ENCODE measurements at places on chromosomes 6 and 20.

DNA sequence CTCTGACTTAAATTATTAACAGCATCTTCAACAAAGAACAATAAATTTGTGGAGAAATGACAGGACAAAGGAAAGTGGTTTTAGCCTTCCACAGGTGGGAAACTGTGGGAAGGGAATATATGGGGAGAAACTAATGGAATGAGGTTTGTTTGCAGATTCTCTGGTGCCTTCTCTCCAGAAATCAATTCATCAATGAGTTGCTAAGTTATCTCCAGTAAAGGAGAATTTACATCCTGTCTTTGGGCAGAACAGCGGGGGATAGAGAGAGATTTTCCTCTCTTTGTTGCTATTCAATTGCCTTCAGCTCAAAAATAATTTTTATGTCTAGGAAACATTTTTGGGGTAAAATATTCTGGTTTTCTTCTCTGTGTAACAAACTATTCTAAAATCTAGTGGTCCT lies 36.9 kb upstream of the LCA5 start:
- no peak for DNase-seq

DNA sequence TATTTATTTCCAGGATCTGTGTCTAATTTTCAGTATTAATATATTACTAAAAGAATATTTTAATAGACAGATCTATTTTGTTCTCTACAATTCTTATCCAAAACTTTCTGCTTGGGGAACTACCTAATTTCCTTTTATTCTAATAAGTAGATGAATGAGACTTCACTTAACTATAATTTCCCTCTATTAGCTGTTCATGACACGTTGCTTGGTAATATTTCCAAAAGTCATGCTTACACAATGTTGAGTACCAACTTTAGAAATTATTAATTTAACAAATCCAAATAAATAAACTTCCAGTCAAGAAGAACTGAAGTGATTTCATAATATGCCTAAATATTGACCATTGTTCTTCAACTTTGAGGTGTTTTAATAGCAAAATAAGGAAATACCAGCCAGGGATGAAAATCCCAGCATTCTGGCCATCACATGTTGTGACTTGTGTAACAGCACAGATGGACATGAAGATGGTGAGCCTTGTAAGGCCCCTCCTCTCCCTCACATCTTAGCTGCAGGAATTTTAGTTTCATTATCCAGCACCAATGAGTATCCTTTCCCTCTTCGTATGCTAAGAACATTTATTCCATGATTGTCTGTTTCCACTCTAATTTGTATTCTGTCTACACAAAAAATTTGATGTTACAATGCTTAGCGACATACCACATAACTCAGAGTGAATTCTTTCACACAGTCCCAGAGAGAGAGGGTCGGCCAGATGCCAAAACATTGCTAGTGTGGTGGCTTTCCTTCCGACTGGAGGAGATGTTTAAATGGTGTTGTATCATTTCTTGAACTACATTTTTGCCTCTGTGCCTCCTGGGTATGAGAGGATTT lies 137.5 kb downstream of the FOXA2 start:
- no peak for DNase-seq

- no peak for DNase-seq
Observed at GRCh38 chr6:168113226-168113625, 34.2 kb upstream of the FRMD1 start.

- DNase-seq, result no peak
Observed at GRCh38 chr20:22796469-22797077, 212.2 kb upstream of the FOXA2 start.

- no peak for DNase-seq
Observed at GRCh38 chr6:95417856-95418255, 159.5 kb upstream of the MANEA start.

GRCh38 chr6:91697010-91697695 lies 1110.3 kb upstream of the MAP3K7 start:
- no peak for DNase-seq

DNA sequence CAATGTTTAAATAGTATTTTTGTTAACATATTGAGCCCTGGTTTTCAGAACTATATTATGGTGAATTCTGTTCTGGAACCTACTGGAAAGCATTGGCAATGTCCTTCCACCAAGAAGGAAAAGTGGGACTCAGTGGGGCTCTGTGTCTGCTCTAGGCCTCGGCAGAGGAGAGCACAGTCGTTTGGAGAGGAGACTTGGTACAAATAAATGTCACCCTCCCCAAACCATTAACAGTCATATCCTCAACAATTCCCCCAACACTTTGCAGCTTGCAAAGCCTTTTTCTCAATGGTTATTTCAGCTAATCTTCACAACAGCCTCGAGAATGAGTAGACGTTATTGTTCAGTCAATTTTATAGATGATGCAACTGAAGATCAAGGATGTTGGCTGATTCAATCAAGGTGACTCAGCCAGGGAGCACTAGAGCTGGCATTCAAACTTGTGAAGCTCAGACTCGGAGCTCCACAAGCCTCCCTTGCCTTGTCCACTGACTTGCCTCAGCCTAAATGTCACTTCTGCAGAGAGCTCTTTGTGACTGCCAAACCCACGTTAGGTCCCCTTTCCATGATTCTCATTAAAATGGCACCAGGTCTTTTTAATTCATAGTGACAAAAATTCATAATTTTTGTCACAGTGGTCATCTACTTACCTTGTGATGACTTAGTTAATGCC lies 60.6 kb downstream of the TOX2 start:
- DNase-seq, result no peak

DNA sequence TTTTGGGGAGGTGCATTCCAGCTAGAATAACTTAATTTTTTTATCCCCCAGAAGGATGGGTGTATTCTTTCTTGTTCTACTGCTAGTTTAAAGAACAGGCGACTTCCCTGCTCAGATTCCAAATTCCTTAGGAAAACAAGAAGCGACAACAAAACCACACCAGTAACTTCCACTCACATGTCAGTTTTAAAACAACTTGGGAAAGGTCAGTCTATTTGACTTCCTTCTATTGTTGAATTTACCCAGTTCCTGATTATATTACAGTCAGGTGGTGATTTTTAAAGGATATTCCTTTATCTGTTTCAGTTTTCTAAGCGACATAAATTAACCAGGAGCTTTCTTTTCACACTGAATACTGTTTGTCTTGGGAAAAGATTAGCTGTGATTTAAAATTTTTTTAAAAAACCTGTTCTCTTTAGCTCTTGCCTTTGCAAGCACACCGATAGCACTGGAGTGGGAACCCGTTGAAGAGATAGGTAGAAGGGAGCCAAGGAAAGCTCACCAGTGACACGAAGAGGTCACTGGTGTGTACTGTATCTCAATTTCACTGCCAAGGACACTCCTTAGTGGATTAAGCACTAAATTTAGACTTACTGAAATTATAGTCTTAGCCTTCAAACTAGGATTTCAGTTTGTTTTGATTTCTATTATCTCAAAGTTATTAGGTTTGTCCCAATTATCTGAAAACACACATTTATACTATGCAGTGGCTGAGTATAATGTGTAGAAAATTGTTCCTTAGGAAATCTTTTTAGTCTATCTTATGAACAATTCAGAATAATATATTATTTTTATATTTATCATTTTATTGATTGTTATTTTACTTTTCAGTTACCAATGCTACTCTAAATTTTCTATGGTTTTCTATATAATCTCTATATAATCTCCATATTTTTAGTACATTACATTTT lies 22.3 kb downstream of the MARCKS start:
- peak; percentile 37 for DNase-seq

DNA sequence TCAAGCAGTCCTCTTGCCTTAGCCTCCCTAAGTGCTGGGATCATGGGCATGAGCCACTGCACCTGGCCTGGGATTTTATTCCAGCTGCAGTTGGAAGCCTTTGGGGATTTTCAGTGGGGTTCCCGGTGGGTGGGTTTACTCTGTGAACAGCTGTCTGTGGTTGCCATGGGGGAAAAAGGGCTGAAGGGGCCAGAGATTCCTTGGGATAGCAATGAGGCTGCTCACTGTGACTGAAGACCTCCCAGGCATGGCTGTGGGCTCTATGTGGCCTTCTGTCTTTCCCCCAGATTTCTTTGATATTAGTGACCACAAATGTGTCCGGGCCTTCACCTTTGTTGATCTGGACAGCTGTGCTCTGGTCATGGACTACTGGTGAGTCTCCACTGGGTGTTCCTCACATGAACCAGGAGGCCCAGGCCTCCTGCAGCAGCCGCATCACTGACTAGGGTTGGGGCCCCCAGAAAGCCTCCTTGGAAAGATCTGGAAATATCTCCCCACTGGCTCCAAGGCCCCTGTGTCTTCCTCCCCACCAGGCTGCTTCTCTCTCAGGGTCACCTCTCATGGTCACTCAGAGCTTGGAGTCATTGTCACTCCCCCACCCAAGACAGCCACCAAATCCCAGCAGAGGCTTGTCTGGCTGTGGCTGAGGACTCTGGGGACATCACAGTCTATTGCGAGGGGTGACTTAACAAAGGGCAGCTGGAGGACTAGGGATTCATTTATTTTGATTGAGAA lies 33.4 kb downstream of the EFCAB8 start:
- DNase-seq, result no peak

GRCh38 chr6:167345348-167345747 lies 20.5 kb downstream of the TTLL2 start:
- no peak for DNase-seq

GRCh38 chr20:10007747-10008146 lies 27.0 kb upstream of the ANKEF1 start:
- no peak for DNase-seq

DNA sequence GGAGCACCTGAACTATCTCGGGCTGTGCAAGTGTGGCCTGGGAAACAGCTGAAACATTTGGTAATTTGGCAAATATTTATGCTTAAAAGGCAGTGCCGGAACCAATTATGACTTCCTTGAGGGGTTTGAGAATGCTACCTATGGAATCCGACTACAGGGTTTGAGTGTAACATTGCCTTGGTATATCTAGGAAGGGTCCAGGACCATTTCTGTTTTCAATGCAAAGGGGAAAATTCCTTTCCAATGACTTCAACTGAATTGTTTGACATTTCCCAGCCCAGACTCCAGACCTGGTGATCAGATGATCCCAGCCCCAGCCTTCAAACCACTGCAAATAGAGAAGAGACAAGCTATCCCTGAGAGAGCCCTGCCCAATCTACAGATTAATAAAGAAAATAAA lies 4.6 kb upstream of the PPP1R3G start:
- DNase-seq, result no peak

GRCh38 chr20:63566395-63567135 lies 7.5 kb downstream of the HELZ2 start:
- DNase-seq, result no peak

DNA sequence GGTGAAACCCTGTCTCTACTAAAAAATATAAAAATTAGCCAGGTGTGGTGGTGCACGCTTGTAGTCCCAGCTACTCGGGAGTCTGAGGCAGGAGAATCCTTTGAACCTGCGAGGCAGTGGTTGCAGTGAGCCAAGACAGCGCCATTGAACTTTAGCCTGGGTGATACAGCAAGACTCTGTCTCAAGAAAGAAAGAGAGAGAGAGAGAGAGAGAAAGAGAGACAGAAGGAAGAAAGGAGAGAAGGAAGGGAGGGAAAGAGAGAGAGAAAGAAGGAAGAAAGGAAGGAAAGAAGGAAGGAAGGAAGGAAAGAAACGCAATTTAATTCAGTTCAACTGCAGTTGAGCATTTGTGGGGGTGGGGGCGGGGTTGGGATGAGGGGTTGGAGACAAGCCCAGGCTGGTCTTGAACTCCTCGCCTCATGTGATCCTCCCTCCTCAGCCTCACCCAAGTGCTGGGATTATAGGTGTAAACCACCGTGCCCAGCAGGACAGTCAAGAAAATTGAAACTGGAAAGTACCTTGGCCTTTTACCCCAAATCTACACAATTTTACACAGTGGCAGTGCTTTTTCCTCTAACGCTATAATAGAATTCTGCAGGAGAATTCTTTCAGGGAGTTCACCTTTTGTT lies 30.5 kb downstream of the TRIM27 start:
- no peak for DNase-seq

DNA sequence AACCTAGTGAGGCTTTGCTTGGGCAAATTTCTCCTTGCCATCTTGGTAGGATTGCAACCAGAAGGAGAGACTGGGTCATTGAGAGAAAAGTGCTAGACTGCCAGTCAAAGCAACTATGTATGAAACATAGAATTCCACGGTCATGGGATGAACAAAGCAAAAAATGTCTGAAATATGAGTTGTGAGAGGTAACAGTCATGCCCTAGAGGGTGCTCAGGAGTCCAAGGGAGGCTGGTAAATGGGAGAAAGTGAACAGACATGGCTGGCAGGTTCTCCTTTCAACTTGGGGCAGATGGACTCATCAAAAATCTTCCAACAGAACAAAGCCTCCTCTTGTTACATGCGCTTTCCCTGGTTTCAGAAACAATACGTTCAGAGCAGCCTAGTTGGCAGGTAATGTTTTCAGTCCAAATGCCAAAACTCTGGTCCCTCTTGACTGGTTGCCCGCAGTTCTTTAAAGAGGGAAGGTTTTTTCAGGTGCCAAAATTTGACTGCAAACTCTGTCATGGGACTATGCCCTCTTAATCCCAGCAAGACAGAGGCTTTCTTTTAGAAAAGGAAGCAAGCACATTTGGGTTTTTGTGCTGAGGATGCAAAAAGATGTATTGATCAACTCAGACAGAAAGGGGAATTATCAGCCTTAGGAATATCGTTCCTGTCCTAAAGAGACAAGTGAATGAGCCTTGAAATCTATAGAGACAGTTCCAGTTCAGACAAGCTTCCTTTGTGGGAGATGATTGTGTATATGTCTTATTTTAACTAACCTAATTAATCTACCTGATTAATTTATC lies 68.5 kb upstream of the SASH1 start:
- DNase-seq, result no peak

DNA sequence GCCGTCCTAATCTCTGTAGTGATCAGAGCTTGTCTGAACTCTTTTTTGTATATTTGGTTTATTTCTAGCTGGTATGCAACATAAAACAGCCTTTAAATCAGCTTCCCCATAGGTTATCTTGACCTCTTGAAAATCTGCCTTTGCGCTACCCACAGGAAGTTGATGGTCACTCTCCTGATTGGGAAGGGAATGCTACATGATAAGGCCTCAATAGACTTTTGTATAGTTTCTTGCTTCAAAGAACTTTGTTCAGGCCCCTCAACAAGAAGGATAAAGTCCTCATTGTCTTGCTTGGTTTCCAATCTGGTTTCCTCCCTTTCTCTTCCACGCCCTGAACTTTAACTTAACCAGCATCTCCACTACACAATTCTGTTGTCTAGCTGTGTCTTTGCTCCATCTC lies 95.4 kb upstream of the TENT5A start:
- no peak for DNase-seq

- DNase-seq, result no peak
Observed at GRCh38 chr6:17638212-17638715, 38.2 kb downstream of the FAM8A1 start.

Data from DND-41 (cell line).